Aorta (tissue), 5 donors: ENCODE measurements at places on chromosomes 13 and 19. TPM values are rescaled to one million over a fixed set of nuclear protein-coding genes. Genes with fewer than 3 reads are reported as not detected.

GRCh38 chr19:42246922-42247639 is 4.7 kb upstream of the GSK3A start:
- DNase-seq, result no peak

GRCh38 chr19:11451871-11452619 is 16.6 kb downstream of the PRKCSH start:
- DNase-seq, result no peak

- DNase-seq, result no peak
Observed at GRCh38 chr13:66809485-66809884, 420.7 kb downstream of the PCDH9 start.

GRCh38 chr13:80962855-80963254 is 621.9 kb upstream of the SPRY2 start:
- no peak for DNase-seq

DNA sequence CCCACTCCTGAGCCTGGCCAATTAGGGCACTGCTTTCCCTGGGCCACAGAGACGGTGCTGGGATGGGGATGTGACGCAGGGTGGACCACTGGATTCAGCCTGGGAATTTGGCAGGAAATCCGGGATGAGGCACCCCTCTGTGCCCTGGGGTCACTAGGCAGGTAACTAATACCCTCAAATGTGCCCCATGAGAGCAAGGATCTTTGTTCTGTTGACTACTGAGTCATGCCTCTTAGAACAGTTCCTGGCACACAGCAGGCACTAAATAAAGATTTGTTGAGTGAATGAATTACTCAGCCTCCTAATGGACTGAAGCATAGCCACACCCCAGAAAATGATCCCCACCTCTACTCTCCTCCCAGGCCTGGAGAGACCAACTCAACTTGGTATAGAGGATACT is 15.9 kb downstream of the OPA3 start:
- no peak for DNase-seq

DNA sequence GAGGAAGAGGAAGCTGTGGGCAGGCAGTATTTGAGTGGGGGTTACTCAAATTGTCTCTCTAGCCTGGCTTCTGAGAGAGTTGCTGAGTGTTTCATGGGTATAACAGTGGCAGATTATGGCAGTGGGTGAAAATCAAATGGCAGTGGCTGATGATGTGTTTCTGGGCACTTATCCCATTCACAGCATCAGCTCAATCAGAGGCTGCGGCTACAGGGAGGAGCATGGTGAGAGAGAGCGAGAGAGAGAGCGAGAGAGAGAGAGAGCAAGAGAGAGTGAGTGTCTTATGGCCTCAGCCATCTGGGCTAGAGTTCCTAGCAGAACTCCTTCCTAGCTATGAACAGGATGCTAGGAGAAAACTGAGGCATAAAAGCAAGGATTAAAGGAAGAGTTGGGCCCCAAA is 178.9 kb downstream of the OLFM4 start:
- no peak for DNase-seq

DNA sequence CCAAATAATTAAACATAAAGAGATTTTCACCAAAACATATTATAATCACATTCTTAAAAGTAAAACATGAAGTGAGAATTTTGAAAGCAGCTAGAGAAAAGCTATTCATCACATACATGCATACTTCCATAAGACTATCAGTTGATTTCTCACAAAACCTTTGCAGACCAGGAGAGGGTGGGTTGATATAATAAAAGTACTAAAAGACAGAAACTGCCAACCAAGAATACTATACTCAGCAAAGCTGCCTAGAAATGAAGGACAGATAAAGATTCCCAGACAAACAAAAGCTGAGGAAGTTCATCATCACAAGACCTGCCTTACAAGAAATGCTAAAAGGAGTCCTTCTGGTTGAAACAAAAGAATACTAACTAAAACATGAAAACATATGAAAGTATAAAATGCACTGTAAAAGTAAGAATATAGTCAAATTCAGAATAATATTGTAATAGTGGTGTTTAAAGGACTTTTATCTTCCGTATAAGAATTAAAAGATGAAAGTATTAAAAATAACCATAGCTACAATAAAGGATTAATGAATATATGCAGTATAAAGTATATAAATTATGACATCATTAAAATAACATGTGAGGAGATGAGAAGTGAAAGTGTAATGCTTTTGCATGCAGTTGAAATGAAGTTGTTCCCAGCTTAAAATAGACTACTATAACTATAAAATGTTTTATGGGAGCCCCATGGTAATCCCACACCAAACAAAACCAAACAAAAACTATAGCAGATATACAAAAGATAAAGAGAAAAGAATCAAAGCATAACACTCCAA is 76.2 kb downstream of the RXFP2 start:
- DNase-seq, result no peak

GRCh38 chr19:19460258-19460731 is 54.8 kb downstream of the GATAD2A start:
- no peak for DNase-seq

GRCh38 chr13:108779308-108779707 is 149.9 kb downstream of the MYO16 start:
- no peak for DNase-seq

DNA sequence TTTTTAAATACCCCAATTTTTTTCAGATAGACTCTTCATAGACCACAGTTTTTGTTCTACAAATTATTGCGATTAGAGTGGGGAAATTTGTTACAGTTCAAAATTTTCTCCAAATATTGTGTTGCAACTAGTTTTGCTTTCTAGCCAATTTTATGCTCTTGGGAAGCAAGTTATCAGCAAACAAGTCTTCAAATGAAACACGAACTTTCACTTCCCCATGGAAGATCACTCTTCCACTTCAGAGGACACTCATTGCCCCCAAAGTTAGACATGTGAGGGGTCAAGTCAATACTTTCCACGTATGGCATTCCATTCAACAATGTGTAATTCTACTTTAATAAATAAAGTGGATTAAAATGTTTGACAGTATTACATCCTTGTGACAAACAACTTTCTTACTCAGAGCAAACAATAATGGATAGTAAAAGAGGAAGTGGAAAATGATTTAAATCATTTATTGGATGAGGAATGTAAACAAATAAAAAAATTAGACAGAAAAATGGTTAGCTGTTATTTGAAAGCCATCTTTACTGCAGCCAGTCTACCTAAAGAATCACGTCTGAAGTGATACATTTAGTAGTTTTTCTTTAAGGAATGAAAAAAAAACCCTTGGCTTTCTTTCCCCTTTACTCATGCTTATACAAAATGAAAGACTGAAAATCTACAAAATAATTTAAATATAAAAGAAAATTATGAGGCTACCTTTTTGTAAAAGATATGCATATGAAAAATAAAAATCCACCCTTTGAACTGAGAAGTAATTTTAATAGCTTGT is 41.2 kb upstream of the TNFSF11 start:
- no peak for DNase-seq

- DNase-seq, result no peak
Observed at GRCh38 chr13:38784036-38784880, 97.4 kb downstream of the FREM2 start.

GRCh38 chr19:17504030-17504429 is 7.4 kb upstream of the PGLS start:
- DNase-seq, result no peak

DNA sequence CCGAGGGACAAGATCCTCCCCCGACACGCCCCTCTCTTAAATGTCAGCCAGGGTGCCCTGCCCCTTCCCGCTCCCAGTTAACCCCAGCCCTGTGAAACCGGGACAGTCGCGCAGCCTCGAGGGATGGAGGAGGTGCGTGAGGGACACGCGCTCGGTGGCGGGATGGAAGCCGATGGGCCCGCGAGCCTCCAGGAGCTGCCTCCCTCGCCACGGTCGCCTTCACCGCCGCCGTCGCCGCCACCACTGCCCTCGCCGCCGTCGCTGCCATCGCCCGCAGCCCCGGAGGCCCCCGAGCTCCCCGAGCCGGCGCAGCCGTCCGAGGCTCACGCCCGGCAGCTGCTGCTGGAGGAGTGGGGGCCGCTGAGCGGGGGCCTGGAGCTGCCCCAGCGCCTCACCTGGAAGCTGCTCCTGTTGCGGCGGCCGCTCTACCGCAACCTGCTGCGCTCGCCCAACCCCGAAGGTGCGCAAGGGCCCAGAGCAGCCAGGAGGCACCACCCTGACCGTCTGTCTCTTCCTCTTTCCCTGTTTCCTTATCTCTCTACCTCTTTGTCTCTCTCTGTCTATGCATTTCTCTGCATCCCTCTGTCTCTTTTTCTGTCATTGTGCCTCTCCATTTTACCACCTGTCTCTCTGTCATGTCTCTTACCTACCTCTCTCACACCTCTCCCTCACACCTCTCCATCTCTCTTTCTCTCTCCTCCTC is at the start of gene NCCRP1:
NCCRP1 (plus strand) TSS at position 105 of the 703 bp plus-strand sequence; CDS start at position 124, 19 bp downstream.
- no peak for DNase-seq

- DNase-seq, result no peak
Observed at GRCh38 chr19:30332445-30333234, 39.5 kb upstream of the ZNF536 start.

DNA sequence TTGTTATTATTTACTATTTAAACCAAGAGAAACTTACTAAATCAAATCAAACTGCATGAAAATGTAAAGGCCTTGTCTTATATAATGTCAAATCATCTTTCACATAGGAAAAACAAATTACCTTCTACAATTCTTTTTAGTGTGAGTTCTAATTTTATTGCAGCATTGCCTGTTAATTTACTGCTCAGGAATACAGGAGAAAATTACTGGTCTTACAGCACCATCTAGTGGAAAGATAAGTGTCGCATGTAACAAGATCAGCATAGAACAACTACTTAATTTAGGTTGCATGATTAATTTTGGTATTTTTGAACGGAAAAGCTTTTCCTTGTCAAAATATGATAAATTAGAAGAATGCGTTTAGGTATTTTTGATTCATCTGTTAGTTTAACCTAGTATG is 502.7 kb downstream of the UQCRFS1 start:
- no peak for DNase-seq

GRCh38 chr19:5255602-5256231 is 84.9 kb downstream of the PTPRS start:
- DNase-seq, result no peak

DNA sequence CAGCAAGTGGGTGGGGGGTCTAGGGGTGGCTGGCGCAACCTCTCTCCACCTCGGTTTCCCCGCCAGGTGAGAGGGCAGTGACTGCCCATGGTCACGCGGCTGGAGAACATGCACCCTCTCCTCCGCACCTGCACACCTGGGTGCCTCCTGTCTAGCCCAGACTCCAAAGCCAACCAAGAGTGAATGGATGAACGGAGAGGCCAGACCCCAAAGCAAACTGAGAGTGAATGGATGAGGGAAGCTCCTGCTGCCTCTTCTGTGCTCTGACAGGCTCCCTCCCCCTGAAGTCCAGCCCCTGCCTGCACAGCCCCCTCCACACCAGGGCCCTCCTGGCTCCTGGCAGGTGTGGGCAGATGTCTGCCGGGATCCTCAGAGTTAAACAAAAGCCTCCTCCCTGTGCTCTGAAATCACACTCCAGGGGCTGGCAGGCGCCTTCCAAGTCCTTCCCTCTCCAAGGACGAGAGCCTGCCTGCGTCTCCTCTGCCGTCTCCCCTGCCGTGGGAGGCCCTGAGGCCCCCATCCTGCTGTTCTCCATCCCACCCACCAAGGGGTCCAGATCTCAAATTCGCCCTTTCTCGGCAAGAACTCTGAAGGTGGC is 2.2 kb downstream of the SBNO2 start:
- DNase-seq, result no peak

GRCh38 chr19:4061178-4061682 is 5.5 kb downstream of the ZBTB7A start:
- peak; percentile 95 for DNase-seq

- DNase-seq, result peak; percentile 97
Observed at GRCh38 chr19:48738557-48739403, 1.6 kb downstream of the RASIP1 start.

GRCh38 chr19:42261763-42262162 is 6.8 kb upstream of the ERF start:
- no peak for DNase-seq

DNA sequence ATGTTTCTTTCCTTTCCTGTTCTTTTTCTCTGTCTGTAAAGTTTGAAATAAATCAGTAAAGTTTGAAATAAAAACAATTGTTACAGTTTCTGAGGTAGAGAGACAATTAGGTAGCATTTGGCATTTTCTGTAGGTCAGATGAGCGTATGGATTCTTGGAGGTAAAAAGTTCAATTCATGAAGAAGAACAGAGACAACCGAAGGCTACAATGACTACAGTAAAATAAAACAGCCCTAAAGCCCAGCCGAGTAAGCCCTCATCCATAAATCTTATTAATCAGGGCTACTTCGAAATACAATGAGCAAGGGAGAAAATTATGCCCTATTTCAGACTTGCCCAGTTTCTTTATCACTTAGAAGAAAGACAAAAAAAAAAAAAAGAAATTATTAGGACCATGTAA is 941.9 kb upstream of the SLC10A2 start:
- no peak for DNase-seq

DNA sequence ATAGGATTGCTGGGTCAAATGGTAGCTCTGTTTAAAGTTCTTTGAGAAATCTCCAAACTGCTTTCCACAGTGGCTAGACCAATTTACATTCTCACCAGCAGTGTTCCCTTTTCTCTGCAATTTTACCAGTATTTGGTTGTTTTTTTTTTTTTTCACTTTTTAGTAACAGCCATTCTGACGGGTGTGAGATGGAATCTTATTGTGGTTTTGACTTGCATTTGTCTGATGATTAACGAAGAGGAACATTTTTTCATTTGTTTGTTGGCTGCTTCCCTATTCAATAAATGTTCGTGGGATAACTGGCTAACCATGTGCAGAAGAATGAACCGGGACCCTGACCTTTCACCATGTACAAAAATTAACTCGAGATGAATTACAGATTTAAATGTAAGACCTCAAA is 31.2 kb downstream of the CYP4F2 start:
- DNase-seq, result no peak

- no peak for DNase-seq
Observed at GRCh38 chr13:35882722-35883497, 248.3 kb downstream of the DCLK1 start.

The PSPN gene
- polyA plus RNA-seq, result 0.95 TPM

The ZNF576 gene
- polyA plus RNA-seq, result 15.7 TPM

The NUFIP1 gene
- 2.6 TPM for polyA plus RNA-seq

The CYP2F1 gene
- polyA plus RNA-seq, result not detected

The CDC42EP5 gene
- polyA plus RNA-seq, result 40.4 TPM

The ZSWIM4 gene
- 2.5 TPM for polyA plus RNA-seq

The OCEL1 gene
- polyA plus RNA-seq, result 26.2 TPM

The CEACAM1 gene
- 0.79 TPM for polyA plus RNA-seq

The ERICH4 gene
- polyA plus RNA-seq, result 13.4 TPM

The ANGPTL4 gene
- polyA plus RNA-seq, result 19.5 TPM

The TEX29 gene
- 1.6 TPM for polyA plus RNA-seq

The WTIP gene
- 52.0 TPM for polyA plus RNA-seq

The RNF225 gene
- polyA plus RNA-seq, result not detected

The PSG11 gene
- not detected for polyA plus RNA-seq

The SIGLEC5 gene
- polyA plus RNA-seq, result not detected

The C19orf85 gene
- not detected for polyA plus RNA-seq

The ZNF730 gene
- polyA plus RNA-seq, result not detected

The PCP2 gene
- polyA plus RNA-seq, result not detected

The CLEC17A gene
- not detected for polyA plus RNA-seq

The ZNF749 gene
- 2.1 TPM for polyA plus RNA-seq
